ENCODE measurements at places on chromosomes 2 and 18.

DNA sequence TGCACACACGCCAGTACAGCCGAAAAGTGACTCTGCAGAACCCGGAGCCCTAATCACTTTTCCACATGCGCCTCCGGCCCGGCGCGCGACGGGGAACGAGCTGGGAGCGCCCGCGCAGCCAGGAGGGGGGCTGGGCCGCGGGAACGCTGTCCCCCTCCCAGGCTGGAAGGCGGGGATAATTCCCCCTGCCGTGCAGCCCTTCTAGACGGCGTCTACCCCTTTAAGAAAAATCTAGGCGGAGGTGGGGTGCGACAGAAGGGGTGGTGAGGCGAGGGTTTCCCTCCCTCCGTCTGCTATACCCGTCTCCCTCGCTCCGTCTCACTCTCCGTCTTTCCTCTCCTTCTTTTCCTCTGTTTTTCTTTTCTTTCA lies 2.4 kb downstream of the CYP26B1 start:
- no peak for DNase-seq

- no peak for DNase-seq
These were observed 754 bp downstream of the ATG16L1 start for GRCh38 chr2:233252227-233252626.

DNA sequence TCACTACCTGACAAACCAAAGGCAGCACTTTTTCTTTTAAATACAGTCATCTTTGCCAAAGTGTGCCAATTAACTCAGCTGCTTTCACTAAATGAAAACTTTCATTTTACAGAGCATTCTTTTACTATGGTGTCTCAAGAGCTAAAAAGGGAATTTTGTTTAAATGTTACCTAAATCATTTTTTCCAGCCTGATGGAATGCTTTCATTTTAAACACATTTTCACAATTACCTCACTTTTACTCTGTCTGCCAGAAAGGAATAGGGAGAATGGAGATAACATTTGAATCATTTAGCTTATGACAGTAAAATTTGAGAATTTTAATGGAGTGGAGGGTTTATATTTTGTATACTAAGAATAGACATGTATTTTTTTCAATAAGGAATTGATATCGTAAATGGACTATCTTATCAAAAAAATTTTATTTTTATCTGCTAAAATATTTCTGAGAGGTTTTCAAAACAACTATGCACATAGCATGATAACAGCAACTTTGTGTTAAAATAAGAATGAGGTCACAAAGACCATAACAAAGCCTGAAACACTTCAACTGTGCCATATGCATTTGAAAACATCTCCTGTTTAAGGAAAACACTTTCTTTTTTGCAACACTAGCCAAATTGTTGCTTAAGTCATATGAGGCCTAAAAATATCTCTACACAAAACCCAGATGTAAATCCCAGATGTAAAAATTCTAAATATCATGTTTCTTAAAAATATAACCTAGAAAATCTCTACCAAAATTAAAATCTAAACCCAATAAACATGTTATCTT lies 769.9 kb upstream of the FSHR start:
- no peak for DNase-seq

DNA sequence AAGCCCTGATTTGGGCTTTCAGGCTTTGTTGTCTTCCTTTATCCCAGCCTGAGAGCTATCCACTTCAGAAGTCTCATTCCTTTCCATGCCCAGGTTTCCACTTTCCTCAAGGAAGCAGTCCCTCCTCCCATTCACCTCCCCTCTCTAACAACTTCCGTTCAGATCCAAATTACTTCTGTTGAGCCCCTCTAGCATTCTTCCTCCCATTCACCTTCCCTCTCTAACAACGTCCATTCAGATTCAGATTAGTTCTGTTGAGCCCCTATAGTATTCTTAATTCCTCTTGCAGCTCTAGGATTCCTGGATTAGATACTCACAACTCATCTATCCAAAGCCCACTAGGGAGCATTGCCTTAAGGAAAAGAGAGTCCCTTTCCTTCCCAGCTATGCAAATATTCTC lies 216.8 kb downstream of the RAD51AP2 start:
- no peak for DNase-seq

GRCh38 chr2:75221862-75222261 lies 22.5 kb upstream of the TACR1 start:
- DNase-seq: no peak

DNA sequence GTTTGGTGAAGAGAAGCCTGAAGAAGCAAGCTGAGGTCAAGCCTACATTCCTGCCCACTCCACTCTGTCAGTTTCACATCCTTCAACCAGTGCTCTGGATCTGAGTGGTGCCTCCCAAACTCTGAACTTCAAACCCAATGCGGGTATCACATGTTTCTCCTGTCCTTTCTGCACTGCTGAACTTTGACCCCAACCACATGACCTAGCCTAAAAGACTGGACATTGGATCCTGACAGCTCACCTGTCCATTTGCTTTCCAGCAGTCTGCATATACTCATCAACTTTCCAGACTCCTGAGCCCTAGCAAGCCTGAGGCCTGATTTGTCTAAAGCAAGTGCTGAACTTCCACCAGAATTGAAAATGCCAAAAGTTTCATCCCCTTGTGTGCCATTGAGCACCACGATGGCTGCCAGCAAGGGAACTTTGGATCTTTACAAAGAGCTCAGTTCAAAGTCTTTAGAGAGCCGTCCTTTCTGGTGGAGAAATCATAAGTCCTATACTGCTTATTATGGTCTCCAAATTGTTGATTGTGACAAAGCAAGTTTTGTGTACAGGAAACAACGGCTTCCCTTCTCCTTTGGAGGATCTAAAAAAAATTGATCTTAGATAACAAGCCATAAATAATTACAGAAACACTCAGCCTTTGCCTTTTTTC lies 37.6 kb upstream of the ITGA6 start:
- DNase-seq: no peak

DNA sequence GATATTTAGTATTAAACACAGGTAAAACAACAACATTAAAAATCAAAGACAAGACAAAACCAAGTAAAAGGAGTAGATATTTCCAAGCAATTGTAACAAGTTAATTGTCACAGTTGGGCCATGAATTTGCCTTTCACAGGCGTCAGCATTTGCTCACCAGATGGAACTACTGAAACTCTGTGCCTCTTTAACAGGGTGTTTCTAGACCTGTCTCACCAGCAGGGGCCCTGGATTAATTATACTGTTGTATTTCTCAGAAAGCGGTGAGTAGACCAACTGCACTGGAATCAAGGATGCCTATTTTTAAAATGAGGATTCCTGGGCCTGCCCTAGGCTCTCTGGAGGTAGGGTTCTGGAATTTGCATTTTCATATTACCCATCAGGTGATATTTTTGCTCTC lies 92.6 kb downstream of the UPP2 start:
- DNase-seq: no peak
